ENCODE measurements at places on chromosomes 5 and 9.

DNA sequence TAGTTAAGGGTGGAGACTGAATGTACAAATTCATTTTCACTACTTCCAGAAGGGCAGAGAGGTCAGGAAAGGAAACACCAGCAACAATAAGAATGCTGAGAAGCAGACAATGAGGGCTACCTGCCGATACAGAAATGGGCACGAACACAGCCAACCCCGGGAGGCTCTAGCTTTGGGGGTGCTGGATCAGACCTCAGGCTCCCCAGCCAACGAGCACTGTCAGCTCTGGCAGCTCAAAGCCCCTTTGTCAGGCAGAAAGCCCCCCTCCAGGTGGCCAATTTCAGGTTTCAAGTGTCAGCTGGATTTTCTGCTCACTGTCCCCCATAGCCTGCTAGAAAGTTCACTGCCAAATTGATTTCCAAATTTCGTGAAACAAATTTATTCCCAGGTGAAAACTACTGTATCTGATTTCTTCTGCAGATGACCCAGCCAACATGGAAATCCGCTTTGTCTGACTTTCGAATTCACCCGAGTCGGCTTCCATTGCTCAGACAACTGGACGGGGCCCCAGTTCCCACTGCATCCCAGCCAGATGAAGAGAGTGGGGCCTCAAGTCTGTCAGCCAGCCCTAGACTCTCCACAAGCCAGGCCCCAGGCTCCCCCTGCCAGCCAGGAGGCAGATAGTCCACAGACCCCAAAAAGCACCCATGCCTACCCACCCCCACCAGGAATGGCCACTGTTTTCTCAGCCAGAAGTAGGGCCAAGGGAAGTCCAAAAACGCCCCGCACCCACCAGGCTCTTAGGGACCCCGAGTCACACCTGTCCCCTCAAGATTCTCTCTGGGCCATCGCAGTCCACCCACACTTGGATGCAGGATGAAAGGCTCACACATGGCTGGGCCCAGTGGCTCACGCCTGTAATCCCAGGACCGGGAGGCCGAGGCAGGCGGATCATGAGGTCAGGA is 96.5 kb upstream of the PHYKPL start:
- DNase-seq: no peak

- DNase-seq: no peak
Measured at GRCh38 chr5:161001604-161002003, 149.6 kb upstream of the ATP10B start.

GRCh38 chr5:34660444-34660843 is 4.3 kb downstream of the RAI14 start:
- DNase-seq: no peak

- no peak for DNase-seq
Measured at GRCh38 chr5:1505506-1506241, 18.1 kb downstream of the LPCAT1 start.

DNA sequence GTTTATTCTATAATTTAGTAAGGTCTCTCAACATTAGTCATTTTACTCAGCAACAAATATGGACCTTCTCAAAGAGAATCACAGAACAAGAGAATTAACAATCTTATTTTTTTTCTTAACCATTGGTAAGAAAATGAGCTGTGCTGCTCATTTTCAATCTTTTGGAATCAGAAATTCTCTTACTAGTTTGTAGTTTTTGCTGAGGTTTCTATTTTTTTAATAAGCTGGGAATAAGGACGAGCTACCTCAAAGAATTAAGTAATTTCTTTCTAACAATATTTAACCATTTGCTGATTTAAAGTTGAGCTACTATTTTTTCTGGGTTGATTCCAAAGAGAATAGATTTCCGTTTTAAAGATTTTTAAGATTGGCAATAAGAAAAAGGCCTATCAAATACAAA is 44.2 kb downstream of the PLGRKT start:
- DNase-seq: no peak

- DNase-seq: no peak
Measured at GRCh38 chr5:55415071-55415470, 107.3 kb downstream of the MTREX start.

DNA sequence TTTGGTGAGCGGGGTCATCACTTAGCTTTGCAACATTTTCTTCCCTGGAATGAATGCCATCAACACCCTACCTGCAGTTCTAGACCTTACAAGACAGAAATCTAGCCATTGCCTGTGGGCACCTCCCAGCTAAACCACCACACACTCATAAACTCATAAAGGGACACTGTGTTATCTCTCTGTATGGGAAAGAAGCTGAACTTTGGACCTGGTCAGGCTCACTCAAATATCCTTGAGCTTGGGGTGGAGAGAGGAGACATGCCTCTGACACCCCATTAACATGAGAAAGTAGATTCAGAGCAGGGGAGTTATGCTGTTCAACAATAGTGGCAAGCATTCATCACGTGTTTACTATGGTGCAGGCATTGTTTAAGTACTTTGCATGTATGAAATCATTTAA is 205.6 kb downstream of the ZNF462 start:
- DNase-seq: no peak

GRCh38 chr5:168219515-168220410 is 71.7 kb upstream of the WWC1 start:
- peak; percentile 51 for DNase-seq

- DNase-seq: no peak
Measured at GRCh38 chr5:180330810-180331646, 22.1 kb downstream of the GFPT2 start.

DNA sequence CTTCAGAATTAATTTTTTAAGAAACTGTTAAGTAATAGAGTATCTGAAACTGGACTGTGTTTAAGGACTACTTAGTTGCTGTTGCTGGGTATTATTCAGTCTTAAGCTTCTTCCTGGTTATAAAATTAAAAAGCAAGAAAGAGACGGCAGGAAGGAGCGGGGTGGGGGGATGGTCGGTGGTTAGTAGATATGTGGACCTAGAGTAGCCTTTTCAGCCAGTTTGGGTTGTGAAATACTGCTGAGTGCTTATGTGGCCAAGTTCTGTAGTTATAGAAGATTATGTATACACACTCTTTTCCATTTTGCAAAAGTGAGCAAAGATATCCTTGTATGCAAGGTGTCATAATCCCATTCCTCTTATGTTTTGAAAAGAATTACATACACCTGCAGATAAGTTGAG is 28.5 kb downstream of the TRIO start:
- no peak for DNase-seq

DNA sequence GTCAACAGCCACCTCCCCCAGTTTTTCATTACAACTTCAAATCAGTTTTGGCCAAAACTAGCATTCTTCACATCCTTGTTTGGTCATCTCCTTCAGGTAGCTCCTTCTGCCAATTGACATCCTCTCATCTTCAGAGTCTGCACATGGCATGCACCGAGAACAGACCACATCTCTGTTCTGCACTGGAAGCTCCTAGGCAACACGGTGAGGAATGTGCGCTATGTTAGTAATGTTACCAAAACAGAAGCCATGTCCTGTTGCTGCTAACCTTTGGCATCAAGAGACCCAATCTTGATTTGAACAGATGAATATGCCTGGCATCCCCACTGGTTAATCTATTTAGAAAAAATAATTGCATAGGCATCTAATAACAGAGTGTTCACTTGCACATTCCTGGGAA is 5.1 kb upstream of the HK3 start:
- no peak for DNase-seq

- no peak for DNase-seq
Measured at GRCh38 chr5:26486631-26487030, 551.8 kb downstream of the CDH9 start.

GRCh38 chr9:68730570-68731235 is 25.7 kb downstream of the PIP5K1B start:
- no peak for DNase-seq

- DNase-seq: no peak
Measured at GRCh38 chr5:32339198-32339597, 26.5 kb upstream of the MTMR12 start.

- DNase-seq: no peak
Measured at GRCh38 chr5:116529615-116530014, 45.0 kb downstream of the SEMA6A start.

DNA sequence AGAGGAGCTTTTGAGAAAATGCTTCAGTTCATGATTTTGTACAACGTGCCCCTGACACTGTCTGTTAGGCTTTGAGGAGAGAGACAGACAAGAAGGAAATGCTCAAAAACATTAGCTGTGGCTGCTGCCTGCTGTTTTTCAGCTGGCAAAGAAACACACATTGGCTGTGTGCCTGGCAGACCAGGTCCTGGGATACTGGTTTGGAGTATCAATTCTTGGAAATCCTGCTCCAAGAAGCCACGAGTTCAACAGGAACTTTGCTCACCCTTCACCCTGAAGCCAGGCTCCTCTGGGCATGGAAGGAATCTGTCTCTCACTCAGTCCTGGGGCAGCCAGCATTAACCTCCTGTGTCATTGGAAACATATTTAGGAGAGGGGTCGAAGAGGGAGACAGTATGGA is 245.5 kb downstream of the AUH start:
- no peak for DNase-seq

DNA sequence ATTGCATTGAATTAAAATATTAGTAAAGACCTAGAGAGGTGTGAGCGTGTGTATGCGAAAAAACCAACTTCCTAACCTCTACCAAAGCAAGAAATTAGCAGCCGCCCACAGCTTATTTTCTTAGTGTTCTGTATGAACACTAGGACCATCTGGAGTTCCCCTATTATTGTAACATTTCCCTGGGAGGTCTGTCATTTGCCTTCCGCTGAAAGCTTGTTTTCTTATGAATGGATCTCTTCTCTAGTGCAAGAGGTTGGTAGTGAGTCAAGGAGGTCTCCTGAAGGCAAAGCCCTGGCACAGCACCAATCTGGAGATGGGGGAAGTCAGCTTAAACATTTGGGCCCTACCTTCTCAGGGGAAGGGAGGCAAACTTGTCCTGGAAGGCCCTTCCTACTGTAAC is 10.8 kb downstream of the TNFSF8 start:
- no peak for DNase-seq

DNA sequence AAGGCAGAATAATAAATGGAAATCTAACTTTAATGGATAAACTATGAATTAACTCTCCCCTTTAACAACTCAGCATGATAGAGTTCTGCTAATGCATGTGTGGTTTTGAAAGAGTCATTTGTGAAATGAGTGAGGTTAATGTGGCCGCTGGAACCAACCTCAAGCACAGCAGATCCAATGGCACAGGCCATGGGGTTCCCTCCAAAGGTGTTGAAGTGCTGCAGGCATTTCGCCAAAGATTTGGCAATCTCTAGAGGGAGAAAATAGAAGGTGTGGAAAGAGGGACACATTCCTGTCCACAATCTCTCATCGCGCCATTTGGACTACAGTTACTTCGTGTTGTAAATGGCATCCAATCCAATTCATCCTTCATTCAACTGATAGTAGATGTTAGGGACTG is 35.0 kb downstream of the AGXT2 start:
- DNase-seq: no peak

DNA sequence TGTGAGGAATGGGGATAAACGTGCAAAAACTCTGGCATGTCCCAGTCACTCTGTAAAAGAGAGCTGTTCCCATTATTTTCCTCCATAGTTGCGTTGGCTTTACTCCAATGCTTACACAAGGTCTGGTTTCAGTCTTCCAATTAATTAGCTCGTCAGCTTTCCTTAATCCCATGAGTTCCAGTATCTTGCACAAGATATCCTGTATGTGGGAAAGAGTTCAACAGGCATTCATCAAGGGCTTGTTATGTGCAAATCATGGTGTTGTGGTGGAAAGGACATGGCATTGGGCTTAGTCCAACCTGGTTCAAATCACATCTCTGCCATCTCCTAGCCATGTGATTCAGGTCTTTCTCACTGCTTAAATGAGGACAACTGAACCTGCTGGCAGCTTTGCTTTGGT is 77.5 kb upstream of the PANK3 start:
- DNase-seq: no peak

GRCh38 chr5:125011014-125011413 is 264.6 kb upstream of the ZNF608 start:
- DNase-seq: no peak

DNA sequence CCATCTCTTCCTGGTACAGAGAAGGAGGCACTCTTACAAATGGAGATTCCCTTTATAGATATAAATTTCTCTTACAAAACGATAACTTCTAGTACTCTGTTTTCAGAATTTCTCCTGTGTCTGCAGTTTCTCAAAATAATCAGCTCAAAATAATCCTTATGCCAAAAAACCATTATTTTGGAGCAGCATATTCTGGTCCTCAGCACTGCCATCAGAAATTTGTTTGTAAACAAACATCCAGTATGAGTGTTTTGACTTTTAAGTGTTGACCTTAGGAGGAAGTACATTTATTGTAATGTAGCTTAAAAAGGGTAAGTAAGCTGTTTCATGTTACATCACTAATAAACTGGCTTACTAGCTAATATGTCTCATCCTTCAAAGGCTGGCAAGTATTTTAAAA is 52.8 kb upstream of the SNAPC3 start:
- DNase-seq: no peak

- no peak for DNase-seq
Measured at GRCh38 chr5:141941307-141941706, 16.7 kb downstream of the PCDH12 start.

DNA sequence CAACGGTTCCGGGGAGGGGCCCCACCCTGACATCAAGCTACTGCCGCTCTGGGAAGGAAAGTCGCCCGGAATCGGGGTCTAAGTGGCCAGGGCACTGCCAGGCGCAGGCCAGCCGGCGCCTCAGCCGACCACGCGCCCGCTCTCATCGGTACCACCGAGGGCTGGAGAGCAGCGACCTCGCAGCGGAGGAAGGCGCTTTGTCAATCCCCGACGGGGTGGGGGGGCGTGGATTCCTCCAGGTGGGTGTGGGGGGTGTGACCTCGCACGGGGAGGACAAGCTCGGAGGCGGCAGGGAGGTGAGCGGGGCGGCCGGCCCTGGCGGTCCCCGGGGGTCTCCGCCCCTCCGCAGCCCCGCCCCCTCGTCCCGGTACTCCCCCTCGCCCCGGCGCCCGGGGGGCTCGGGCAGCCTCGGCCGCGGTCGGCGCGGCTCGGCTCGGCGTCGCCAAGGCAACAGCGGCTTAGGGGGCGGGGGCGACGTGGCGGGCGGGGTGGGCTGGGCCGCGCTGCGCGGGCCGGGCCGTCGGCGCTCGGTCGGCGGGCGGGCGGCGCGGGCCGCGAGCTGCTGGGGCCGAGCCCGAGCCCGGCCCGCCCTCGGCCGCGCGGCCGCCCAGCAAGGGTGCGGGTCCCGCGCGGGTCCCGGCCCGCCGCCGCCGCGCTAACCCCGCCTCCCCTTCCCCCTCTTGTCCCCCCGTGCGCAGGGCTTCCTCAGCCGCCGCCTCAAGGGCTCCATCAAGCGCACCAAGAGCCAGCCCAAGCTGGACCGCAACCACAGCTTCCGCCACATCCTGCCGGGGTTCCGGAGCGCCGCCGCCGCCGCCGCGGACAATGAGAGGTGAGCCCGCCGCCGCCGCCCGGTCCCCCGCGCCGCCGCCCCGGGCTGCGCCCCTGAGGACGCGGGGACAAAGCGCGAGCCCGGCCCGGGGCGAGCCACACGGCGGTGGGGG is 47.5 kb downstream of the DAB2IP start:
- DNase-seq: peak; percentile 44

All from right kidney (tissue), 9 donors.